ENCODE measurements at places on chromosomes 1 and 21. TPM values are rescaled to one million over a fixed set of nuclear protein-coding genes. Genes with fewer than 3 reads are reported as not detected.

DNA sequence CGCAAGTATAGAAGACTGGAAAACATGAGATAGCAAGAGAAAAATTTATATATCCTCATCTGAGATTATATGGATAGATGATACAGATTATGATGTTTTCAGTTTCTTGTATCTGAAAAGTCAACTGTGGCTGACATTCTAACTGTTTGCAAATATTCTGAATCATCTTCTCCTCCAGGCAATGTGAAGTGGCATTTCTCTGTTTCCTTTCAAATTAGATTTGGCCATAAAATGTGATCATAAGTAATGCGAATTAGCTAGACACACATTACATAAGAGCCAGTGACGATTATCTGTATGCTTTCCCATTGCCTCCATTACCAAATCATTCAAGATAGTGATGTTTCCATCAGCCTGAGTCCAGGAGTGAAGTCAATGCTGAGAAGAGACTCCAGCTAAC lies 265.2 kb downstream of the BRINP3 start:
- H3K4me1 ChIP-seq, result no peaks in the 10 kb centered on the region
- no peaks in the 10 kb centered on the region for H3K36me3 ChIP-seq
- no peak overlapping the region for H3K27ac ChIP-seq
- no peak overlapping the region for H3K4me3 ChIP-seq
- H3K27me3 ChIP-seq, result no peaks in the 10 kb centered on the region

DNA sequence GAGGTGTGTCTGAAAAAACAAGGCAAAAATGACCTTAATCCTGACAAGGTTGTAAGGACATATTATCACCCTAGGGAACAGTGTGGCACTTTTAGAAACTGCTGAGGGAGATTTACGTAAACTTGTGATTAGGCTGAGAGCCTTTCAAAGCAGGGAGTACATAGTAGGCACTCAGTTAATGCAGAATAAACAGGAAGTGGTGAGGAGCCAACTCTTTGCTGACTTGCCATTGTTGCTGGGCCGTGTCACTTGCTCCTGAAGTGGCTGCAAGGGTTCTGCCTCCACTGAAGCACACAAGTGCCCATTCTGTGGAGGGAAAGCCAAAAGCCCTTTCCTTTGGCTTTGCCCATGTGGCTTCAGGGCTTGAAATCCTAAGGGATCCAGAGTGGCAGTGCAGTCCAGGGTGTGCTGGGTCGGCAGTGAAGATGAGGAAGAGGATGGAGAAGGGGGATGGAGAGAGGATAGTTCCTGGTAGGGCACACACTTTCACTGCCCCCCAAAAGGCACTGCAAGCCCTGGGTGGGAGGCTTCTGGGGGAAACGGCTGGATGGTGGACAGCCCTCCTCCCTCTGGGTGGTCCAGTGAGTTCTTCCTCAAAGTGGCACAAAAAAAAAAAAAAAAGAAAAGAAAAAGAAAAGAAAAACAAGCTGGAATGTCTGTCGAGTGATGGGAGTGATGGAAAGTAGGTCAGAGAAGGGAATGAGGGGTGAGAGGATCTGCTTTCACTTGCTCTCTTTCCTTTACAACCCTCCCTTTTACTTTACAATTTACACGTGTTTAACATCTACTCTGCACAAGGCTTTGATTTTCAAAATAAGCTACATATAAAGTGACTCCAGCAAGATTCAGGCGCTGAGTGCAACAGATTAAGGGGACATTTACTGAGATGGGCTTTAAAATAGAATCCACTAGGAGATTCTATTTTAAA lies 13.7 kb upstream of the RHEX start:
- H3K4me3 ChIP-seq, result no peak overlapping the region
- peaks cover 25% of the 10 kb centered on the region for H3K4me1 ChIP-seq
- no peaks in the 10 kb centered on the region for H3K36me3 ChIP-seq

DNA sequence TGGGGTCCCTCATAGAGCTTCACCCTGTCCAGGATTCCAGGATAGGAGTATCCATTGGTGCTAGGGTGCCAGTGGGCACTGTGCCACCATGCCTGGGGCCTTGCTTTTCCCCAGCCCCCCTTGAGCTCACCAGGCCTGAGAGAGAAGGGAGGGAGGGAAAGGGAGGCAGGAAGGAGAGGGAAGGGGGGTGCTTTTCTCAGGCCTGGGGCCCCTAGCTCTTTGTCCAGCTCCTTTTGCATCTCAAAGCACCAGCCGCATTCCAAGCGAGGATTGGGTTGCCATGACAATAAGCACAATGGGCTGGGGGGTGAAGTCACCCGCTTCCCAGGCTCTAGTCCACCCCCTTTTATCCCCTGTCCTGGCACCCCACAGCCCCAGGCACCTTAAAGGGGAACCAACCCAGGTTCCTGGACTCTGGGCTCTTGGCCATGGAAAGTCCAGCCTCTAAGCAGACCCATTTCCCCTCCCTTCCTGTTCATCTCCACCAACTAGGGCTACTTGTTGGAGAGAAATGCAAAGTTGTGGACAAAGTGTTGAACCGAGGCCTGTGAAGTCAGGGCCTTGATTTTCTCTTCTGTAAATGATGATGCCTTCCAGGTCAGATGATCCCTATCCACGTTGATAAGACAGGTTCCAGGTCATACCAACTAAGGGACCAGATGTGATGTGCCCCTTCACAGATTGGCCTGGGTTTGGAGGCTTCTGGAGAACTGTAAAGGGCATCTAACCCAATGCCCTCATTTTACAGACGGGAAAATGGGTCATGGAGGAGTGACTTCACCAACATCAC lies 11.4 kb downstream of the THBS3 start:
- H3K27me3 ChIP-seq, result no peaks in the 10 kb centered on the region
- DNase-seq, result no peak
- peak overlapping the region; percentile 44 for H3K4me3 ChIP-seq

DNA sequence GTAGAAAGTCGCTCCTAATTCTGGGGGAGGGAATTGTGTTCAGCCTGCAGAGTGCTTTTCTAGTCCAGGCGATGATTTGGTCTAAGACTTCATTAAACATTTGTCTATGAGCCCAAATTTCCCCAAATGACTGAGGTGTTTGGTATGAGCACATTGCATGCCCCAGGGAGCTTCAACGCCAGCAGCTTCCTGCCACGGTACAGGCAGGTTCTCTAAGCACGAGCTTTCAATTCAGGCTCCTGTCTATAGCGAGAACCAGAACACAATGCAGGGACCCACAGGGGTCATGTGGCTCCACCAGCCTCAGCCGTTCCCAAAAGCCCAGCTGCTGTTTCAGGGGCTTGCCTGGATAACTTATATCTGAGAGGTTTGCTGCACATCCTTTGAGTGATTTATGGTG lies 34.1 kb upstream of the H6PD start:
- no peak overlapping the region for H3K4me3 ChIP-seq
- no peak for DNase-seq
- H3K27ac ChIP-seq, result no peak overlapping the region
- no peaks in the 10 kb centered on the region for H3K36me3 ChIP-seq
- peaks cover 12% of the 10 kb centered on the region for H3K4me1 ChIP-seq
- H3K27me3 ChIP-seq, result peaks cover 82% of the 10 kb centered on the region

The ZNF684 gene
- total RNA-seq, result 7.4 TPM

Measured in cardiac muscle cell (in vitro differentiated cells and primary cell).